ENCODE measurements at places on chromosomes 4 and X. TPM values are rescaled to one million over a fixed set of nuclear protein-coding genes. Genes with fewer than 3 reads are reported as not detected.

TRAPPC2 gene
- 39.6 TPM for total RNA-seq

RTL9 gene
- total RNA-seq, result not detected

SMPX gene
- not detected for total RNA-seq

RPL36A gene
- total RNA-seq, result 428 TPM

DRP2 gene
- total RNA-seq, result not detected

SATL1 gene
- total RNA-seq, result not detected

VSIG1 gene
- total RNA-seq, result 41.9 TPM

MAGED2 gene
- 92.4 TPM for total RNA-seq

Measured in CD4-positive, alpha-beta memory T cell (primary cell).